ENCODE measurements at places on chromosomes 4 and X. TPM values are rescaled to one million over a fixed set of nuclear protein-coding genes. Genes with fewer than 3 reads are reported as not detected.

- no peak for DNase-seq
Measured at GRCh38 chr4:57405359-57405758, 295.2 kb upstream of the IGFBP7 start.

DNA sequence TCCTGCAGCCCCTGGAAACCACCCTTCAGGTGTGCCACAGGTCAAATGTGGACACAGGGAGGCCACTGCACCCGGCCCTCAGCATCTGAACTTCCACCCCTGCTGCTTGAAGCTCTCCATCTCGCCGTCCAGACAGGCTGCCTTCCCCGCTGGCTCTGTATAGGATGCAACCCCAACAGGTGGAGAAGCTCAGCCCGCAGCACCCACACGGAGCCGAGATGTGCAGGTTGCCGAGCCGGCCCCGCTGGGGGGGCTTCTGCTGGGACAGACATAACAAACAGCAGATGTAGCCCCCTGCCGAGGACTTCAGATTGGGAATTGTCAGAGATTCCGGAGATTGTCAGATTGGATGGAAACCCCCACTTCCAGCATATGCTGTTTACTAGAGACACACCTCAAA, 20.5 kb downstream of the TMEM187 start:
- DNase-seq: no peak

- no peak for DNase-seq
Measured at GRCh38 chr4:75698963-75699228, 25.5 kb upstream of the USO1 start.

DNA sequence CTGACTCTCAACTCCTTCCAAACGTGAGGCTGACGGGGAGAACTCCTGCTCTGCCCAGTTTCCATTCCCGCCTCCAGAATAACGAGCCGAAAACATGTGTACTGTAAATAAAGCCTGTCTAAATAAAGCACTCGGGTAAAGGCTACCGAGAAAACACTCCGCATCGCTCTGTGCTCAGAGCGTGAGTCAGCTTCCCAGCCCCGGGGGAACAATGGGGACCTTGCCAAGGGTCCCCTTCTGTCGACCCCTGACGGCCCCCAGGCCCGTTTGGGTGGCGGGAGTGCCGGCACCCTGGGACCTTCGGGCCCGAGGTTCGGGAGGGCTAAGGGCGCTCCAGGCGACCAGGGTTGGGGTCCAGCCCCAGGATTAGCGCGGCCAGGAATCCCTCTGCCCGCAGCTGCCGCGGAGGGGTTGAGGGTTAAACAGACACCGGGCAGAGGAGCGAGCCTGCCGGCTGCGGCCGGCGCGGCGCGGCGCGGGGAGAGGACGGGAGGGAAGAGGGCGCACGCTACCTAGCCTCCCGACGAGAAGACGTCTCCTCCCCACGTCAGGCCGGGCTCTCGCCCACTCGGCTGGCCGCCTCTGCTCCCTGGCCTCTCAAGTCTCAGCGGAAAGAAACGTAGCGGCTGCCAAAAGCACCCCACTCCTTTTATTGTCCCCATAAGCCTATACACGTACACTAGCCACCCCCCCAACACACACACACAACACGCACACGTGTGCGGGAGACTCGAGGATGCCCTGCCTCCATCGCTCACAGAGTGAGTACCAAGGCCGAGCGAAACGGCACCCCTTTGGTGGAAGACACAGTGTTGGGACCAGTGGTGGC, 85.5 kb downstream of the BCOR start:
- DNase-seq: peak; percentile 65

DNA sequence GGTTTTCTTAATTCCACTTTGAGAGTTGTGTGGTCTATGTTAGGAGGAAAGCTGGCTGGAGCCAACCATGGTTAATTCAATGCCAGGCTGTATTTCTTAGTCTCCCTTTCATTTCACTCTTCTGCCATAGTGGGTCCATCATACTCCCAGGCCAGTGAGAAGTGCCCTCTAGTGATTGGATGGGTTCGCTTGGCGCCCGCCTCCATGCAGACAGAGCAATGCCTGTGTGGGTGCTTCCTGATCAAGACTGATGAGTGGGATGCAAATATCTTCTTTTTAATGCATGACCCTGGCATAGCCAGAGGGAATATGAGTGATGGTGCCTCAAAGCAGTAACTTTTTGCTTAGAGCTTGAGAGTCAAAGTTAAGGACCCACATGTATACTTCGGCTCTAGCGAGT, 6.4 kb downstream of the BMX start:
- DNase-seq: no peak

The PDGFC gene
- total RNA-seq: 31.3 TPM

The SUPT20HL1 gene
- total RNA-seq: not detected

DNA sequence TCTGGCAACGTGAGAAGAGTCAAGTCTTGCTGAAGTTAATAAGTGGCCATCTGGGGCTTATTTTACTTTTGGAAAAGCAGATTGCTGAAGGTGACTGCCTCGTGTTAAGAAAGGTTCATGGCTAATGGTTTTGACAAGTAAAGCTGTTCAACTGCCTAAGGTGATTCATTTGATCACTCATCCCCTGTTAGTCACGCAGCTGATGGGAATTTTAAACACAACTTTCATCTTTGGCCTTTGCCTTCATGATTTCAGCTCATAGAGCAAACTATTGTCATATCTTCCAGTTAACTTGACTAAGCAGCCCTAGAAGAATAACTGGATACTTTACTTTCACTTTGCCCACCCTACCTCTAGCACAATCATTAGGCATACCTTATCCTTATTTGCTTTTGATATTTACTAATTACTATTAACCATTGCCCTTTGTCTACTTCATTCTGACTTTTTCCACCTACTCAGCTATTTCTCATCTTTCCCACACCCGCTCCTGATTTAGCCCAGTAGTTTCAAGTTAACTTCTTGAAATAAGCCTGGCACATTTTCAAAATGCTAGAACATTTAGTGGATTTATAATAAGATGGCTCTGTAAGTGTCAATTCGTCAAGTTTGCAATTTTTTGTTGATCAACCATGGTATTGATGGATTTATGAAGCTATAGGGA, 170.6 kb upstream of the S100G start:
- no peak for DNase-seq

DNA sequence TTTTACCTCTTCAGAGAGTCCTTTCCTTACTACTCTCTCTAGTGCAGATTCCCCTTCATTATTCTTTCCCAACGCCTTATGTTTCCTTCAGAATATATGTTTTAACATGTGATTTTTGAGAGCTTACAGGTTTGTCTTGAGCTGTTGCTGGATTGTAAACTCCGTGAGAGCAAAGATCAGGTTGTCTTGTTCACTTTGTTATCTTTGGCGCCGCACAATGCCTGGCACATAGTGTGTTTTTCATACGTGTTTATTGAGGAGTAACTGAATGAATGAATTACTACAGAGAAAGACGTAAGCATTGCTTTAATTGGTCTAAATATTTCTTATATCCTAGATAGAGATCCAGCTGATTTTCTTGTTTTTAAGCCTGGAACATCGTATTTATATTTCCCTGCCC, 80.5 kb upstream of the SLC4A4 start:
- no peak for DNase-seq

DNA sequence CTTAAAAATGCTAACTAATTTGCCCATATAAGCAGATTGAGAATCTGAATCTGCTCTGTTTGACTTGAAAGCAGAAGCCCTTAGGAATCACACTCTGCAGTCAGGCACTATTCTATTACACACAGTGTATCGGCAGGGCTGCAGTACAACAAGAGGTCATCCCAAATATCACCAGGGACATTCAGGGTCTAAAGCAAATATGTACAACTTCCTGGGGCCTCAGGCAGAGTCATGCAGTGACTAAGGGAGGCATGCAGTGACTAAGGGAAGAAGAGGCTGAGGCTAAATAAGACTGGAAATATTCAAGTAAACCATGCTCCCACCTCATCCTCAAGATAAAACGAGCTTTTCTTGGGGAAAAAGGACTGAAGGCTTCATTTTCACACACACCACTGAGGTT, 20.9 kb downstream of the MAPK10 start:
- DNase-seq: no peak

GRCh38 chrX:38206036-38206435, 14.6 kb downstream of the SRPX start:
- no peak for DNase-seq

DNA sequence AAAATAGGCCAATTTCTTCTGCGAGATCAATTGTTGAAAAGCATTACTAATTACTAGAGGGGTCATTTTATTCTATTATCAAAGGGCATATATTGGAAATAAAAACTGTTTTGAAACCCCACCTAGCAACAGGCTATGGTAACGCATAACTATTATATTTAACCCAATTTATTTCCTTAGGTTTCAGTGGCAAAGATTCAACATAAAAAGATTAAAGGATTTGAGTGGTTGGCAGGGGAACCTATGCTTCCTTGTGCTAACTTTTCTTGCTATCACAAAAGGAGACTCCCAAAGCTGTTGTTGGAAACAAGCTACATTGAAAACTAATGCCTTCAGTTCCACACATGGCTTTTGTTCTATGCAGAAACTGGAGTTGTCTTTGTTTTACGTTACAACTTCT, 166.9 kb upstream of the KLF3 start:
- DNase-seq: no peak

The FAT4 gene
- total RNA-seq: 17.9 TPM

DNA sequence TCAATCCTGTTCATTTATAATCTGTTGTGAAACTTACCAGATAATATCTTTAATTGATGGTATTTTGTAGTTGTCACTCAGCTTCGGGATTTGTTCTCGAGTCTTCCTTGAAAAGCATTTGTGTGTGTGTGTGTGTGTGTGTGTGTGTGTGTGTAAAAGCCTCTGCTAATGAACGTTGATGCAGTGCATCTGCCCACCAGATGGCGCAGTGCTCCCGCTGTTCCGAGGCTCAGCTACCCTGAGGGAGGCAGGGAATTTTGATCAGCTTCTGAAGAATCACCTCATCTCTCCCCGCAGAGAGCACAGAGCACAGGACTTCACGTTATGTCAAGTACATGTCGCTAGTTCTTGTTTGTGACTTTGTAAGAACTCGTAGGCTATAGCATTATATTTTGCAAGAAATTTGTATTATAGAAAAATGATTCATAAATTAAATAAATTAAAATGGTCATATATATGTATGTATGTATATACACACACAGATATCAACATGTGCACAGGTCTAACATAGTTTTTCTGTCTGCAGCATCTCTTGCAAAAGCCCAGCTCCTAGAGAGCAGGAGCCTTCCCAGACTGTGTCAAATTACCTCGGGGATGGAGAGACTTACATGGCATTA, 316.7 kb upstream of the IGFBP7 start:
- peak; percentile 80 for DNase-seq

GRCh38 chr4:108834166-108834834, 71.4 kb upstream of the ETNPPL start:
- no peak for DNase-seq

- no peak for DNase-seq
Measured at GRCh38 chrX:106899276-106899675, 3.9 kb downstream of the RIPPLY1 start.

The TSPAN6 gene
- total RNA-seq: 13.9 TPM

- peak; percentile 77 for DNase-seq
Measured at GRCh38 chr4:181143250-181143854, 1099.8 kb upstream of the TENM3 start.

The RGS12 gene
- 58.2 TPM for total RNA-seq

DNA sequence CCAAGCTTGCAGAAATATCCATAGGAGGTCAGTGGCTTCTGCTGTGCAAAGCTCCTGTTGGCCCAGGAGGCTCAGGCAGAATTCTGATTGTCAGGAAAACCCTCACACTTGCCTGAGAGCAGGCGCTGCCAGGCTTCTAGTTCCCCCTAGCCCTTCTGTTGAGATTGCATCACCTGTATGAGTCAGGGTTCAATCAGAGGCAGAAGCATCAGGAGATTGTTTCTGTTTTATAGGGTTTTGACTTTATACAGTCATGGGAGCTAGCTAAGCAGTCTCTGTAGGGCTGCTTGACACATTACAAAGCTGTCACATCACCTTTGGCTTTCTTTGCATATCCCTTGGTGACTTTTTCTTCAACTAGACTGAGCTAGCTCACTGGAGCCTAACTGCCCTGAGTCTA, 27.8 kb downstream of the DIPK2B start:
- DNase-seq: no peak

The MXRA5 gene
- total RNA-seq: 8.9 TPM

The S100P gene
- total RNA-seq: 3.6 TPM

The MMRN1 gene
- total RNA-seq: 67.4 TPM

DNA sequence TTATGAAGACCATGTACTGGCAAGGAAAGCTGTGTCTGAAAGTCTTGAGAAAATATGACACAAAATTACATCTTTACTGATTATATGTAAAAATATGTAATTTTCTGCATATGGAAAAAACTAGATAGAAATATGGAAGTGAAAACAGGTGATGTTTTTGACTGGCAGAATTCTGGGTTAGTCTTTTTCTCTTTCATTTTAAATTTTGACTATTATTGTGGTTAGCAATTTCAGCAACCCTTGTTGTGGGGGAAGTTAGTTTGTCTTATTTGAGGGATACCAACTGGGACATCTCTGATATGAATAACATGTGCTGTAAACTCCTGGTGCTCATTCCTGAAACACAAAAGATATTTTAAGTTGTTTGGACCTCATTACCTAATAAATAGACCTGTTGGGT, 49.9 kb upstream of the CPEB2 start:
- DNase-seq: no peak

DNA sequence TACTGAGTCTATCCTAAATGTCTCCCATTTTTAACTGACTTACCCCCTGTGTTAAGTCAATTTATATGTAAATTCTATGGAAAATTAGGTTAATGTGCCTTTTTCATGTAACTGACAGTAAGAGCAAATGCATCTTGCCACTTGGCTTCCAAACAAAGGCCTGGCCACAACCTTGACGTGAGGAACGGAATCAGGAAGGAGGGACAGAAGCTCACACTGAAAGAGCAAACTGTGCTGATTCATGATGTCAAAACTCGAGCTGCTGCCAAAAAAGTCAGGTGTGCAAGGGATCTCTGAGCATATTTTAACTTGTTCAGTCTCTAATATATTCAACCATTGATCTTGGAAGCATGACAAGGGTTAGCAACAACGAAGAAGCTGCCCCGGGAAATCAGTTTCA, 35.8 kb downstream of the GPM6A start:
- no peak for DNase-seq

Measured in upper lobe of right lung (tissue), 1 donor.